Fibroblast of the conjunctiva (primary cell): ENCODE measurements at places on chromosomes 11 and 22.

DNA sequence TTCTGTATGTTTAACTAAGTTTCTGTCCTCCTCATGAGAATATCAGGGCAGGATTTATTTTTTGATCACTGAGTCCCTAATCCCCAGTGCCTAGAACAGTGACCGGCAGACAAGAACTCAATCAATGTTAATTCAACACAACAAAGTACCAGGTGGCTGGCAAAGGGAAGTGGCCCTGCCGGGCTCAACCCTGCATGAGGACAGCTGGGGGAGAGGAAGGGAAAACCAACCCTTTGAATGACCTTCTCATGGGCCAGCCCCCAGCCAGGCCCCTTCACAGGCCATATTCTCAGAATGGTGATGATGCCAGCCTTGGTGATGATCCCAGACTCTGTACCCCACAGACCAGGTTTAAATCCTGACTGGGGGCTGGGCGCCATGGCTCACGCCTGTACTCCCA lies 1.4 kb upstream of the MFNG start:
- no peak for DNase-seq

- DNase-seq = no peak
These were observed 117.3 kb downstream of the CYP2R1 start for GRCh38 chr11:14774721-14775120.

DNA sequence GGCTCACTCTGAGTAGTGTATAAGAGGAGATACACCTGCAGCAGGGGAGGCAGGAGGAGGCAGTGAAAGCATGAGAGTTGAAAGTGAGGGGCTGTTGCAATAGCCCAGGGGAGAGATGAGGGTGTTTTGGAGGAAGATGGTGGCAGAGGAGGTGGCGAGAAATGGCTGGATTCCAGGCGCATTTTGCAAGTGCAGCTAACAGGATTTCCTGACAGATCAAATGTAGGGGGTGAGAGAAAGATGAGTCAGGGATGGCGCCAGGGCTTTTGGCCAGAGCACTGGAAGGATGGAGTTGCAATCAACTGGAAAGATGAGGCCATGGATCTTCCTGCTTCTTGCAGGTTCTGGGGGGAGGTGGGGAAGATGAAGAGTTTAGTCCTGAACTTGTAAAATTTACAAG lies 16.8 kb upstream of the TSPAN18 start:
- peak; percentile 6 for DNase-seq

- no peak for DNase-seq
These were observed 278.4 kb upstream of the PDGFD start for GRCh38 chr11:104442321-104442720.

DNA sequence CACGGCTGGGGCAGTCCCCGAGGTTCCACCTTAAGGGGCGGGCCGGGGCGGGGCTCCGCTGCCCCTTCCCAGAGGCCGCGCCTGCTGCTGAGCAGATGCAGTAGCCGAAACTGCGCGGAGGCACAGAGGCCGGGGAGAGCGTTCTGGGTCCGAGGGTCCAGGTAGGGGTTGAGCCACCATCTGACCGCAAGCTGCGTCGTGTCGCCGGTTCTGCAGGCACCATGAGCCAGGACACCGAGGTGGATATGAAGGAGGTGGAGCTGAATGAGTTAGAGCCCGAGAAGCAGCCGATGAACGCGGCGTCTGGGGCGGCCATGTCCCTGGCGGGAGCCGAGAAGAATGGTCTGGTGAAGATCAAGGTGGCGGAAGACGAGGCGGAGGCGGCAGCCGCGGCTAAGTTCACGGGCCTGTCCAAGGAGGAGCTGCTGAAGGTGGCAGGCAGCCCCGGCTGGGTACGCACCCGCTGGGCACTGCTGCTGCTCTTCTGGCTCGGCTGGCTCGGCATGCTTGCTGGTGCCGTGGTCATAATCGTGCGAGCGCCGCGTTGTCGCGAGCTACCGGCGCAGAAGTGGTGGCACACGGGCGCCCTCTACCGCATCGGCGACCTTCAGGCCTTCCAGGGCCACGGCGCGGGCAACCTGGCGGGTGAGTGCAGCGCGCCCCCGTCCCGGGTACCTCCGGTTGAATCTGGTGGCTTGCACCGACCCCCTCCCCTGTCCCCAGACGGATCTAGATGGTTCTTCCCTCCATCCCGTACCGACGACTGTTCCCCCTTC lies at the start of gene SLC3A2:
Gene SLC3A2, plus strand, starts transcription at position 94 of the 776 bp plus-strand sequence. Its CDS starts 128 bp downstream, at position 222.
- DNase-seq = peak; percentile 84

GRCh38 chr11:64119700-64120099 lies 46.2 kb downstream of the MACROD1 start:
- DNase-seq = no peak

- no peak for DNase-seq
These were observed 953 bp downstream of the ATG16L2 start for GRCh38 chr11:72815110-72815618.

DNA sequence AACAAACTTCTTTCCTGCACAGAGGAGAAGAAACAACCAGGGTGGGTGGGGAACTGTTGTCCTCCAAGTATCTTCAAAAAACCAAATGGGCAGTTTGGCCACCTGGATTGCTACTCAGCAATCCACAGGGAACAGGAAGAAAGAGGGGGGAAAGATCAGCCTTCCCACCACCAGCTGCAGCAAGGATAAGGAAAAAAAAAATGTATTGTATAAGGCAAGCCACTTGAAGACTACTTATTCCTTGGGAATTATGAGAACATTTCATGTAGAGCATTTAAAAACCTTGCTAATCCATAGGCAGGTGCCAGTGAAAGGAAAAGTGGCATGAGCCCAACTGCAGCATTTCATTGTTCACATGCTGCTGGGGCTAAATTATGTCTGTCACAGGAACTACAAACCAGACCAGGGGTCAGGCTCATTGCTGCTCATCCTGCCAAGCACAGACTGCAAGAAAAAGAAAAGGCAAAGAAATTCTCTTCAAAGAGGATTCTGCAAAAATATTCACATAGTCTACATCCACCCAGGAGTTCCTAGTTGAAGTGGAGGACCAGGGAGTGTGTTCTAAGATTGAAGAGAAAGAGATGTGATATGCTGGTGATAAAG lies 2.2 kb downstream of the RAB30 start:
- no peak for DNase-seq

- no peak for DNase-seq
These were observed 11.7 kb upstream of the MOB2 start for GRCh38 chr11:1498262-1498661.

- no peak for DNase-seq
These were observed 20.2 kb downstream of the ST3GAL4 start for GRCh38 chr11:126375726-126376125.

DNA sequence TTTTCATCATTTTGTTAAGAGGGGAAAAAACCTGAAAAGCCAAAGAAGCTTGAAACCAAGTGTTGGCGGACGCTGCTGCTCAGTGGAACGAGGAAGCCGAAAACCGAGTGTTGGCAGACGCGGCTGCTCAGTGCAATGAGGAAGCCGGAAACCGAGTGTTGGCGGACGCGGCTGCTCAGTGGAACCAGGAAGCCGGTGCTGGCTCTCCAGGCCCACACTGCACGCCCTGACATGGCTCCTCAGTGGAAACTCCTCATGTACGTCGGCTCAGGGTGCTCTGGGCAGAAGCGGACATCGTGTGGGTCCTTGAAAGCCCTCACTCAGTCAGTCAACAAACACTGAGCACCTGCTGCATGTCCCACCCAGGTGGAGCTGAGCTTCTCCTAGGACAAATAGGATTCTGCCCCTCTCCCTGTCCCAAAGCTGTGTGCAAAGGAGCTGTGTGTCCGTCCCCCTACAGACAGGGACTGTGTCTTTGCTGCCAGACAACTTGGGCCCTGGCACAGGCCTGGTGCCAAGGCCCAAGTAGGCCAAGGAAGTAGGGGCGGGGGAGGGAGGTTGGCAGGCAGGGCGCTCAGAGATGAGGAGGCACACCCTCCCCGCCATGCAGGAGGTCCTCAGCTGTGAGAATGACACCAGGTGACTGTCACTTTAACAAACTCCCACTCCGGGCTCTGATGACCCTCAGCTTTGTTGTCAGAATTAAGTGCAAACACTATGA lies 37.3 kb downstream of the PHF21B start:
- no peak for DNase-seq

DNA sequence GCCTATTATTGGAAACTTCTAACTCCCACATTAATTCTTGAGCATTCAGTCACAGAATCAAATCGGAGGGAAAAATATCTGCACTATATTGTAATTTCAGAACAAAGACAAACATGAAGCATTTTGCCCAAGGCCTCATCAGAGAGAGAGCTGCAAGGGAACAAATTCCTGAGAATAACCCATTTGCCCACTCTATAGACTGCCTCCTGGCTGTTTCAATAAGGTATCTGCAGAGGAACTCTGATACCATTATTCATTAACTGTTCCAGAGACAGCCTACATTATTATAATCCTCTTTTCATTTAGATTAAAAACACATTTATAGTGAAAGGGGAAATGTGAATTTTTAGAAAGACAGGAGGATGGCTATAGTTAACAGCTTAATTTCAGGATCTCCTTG lies 663.9 kb downstream of the DLG2 start:
- DNase-seq = no peak
